ENCODE measurements at places on chromosomes 4 and X.

- no peak for DNase-seq
Measured at GRCh38 chr4:121898150-121898549, 27.9 kb upstream of the BBS7 start.

DNA sequence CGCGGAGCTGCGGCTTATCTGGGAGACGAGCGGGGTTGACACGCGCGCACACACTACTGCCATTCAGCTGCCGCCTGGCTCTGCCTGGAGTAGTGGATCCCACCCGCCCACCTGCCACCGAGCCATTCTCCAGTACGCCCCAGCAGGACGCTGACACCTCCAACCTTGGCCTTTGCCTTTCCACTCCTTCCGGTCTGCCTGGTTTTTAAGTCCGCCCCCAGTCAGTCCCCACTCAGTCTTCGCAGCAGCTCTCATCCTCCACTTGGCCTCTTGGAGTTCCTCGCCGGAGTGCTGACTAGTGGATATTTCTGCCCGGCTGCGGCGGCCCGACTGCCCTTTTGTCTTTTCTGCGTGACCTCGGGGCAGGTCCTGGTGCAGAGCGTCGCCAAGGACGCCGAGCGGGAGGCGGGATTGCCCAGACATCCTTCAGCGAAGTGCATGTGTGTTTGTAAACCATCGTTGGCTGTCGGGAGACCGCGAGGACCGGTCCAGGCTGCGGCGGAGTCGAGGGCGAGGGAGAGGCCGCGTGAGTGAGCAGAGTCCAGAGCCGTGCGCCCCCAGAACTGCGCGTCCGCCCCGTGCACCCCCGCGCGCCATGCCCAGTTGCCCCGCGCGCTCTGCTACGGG, 1.1 kb downstream of the SLIT2 start:
- DNase-seq, result no peak

DNA sequence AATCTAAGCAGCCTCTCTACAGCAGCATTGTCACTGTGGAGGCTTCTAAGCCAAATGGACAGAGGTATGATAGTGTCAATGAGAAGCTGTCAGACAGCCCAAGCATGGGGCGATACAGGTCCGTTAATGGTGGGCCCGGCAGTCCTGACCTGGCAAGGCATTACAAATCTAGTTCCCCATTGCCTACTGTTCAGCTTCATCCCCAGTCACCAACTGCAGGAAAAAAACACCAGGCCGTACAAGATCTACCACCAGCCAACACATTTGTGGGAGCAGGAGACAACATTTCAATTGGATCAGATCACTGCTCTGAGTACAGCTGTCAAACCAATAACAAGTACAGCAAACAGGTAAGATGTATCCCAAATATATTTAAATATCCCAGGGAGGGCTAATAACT, 4.1 kb downstream of the PCDH7 start:
- DNase-seq, result no peak

DNA sequence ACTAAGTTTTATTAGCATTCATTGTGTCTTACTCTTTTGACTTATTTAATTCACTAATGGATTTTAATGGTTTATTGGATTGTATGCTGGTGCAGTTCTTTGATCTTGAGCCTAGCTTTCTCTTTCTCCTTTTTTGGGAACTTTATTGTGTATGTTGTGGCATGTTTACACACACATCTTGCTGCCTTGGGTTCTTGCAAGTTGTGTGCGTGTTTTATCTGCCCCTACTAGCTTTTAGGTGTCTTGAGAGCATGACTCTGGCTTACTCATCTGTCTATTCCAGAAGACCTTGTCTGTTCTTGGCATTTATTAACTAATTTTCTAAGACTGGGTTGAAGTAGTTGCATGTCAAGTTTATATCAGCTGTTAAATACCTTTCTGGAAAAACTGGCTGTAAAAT, 2.7 kb downstream of the TMEM165 start:
- no peak for DNase-seq

- no peak for DNase-seq
Measured at GRCh38 chr4:128475597-128475996, 188.0 kb upstream of the PGRMC2 start.

DNA sequence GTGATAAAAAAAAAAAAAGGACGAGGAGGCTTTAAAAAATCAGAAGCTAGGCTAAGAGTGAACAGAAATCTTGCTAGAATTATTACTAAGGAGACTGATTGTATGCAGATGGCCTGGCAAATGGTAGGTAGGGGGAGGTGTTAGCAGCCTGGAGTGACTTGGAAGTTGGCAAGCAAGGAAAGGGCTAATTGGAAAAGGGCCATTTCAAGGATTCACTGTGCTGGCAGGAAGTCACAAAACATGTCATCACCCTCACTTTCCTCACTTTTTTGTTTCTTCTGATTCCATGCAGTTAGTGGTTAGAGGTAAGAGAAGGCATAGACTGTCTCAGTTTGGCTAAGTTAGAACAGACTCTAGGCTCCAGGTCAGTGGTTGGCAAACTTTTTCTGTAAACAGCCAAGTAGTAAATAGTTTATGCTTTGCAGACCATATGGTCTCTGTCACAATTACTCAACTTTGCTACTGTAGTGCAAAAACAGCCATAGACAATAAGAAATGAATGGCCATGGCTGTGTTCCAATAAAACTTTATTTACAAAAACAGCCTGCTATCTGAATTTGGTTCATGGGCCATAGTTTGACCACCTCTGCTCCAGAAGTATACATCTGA, 646.5 kb upstream of the ACTRT1 start:
- no peak for DNase-seq

- DNase-seq, result no peak
Measured at GRCh38 chr4:173821036-173821435, 291.0 kb upstream of the HAND2 start.

DNA sequence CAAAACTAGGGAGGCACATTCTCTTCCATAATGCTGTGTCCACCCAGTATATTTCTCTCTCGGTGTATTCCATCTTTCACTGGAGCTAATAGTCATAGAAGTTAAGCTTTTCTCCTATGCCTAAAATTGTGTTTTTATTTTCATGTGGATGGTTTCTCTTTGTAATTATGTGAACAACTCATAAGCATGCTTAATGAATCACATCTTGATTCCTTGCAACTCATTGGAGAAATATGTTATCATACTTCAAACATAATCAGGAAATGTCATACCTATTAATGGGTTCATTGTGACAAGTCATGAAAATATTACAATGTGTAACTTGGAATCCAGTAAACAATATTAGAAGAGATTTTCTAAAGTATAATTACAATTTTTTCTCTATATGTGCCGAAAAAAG, 186.3 kb downstream of the SLC7A11 start:
- no peak for DNase-seq

DNA sequence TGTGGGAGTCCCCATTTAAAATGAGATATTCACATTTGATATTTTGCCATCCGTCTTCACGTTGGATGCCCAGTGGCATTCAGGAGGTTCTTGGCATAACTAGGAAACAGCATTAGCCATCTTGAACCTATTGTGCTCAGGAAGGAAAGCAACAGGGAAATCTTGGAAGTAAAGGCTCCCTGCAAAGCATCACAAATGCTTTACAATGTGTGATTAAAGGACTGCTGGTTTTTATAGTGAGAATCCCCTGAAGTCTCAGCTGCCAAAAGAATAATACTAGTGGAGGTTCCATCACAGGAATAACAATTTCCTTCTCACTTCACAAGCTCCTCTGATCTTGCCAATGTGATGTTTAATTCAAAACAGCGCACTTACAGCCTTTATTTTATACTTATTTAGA, 49.7 kb upstream of the NPNT start:
- no peak for DNase-seq

- no peak for DNase-seq
Measured at GRCh38 chr4:124322234-124323065, 390.1 kb downstream of the ANKRD50 start.

DNA sequence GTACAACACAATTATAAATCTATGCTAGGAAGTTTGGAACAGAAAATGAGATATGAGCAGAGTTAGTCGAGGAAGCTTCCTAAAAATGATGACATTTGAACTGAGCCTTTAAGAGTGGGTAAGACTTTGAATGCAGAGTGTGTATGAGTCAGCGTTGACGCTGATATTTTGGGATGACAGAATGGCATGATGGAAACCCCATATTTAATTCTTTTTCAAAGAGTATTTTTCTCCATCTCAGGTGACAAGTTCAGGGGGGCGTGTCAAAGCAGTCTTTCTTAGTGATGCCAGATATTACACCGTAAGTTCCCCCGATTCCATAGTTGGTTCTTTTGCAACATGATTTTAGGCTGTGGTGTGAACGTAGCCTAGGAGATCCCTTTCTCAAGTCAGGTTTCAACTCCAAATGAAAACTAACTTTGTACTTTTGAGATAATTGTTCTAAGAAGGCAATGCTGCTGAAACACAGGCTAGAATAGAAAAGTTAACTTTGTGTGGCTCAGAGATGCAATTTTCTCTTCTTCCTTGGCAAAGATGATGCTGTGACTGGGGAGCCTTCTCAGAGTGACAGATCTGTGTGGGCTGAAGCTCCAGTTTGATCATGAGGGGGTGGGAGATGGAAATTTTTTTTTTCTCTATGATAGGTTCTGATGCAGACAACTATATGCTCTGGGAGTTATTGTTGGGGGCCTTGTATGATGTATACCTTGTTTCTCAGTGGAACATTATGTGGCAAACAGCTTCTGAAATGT, 59.2 kb downstream of the GLUD2 start:
- no peak for DNase-seq

DNA sequence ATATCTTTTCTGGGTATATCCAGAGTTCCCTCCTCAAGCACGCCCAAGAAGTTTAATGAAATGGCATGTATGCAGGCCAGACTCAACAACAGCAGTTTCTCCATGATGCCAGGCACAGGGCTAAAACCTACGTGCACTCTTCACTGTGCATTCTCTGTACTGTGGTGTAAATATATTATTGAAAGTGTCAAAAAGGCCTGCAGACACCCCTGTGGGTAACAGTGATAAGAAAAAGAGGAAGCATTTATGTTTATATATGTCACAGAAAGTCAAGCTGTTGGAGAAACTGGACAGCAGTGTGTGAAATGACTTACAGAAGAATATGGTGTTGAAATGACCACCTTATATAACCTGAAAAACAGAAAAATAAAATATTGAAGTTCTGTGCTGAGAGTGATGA, 29.6 kb upstream of the DCAF8L1 start:
- DNase-seq, result no peak

GRCh38 chrX:149540131-149540620, 636 bp upstream of the EOLA1 start:
- DNase-seq, result peak; percentile 46

DNA sequence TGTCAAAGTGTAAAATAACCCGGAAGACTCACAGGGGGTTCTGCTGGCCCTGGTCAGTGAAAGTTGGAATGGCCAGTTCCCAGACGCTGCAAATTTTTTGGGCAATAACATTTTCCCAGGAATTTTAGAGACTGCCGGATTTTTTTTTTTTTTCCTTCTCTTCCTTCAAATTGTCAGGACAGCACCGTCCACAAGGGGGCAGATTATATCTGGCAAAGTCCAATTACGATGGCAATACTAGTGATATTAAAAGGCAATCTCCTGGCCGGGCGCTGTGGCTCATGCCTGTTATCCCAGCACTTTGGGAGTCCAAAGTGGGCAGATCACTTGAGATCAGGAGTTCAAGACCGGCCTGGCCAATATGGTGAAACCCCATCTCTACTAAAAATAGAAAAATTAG, 20.5 kb downstream of the SLC25A5 start:
- DNase-seq, result no peak

DNA sequence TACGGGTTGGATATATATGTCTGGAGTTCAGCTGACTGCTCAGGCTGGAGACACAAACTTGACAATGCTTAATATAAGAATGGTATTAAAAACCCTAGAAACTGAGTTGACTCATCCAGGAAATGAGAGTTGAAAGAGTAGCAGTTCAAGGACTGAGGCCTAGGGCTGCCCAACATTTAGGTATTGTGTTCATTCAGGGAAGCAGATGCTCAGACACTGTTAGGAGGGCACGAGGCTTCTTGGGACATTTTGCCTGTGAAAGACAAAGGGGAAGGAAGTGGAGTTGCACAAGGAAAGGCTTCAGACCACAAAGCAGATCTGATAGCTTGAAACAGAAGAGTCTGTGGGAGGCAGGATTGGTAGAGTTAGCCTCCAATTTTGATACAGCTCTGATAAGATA, 52.0 kb upstream of the HS3ST1 start:
- no peak for DNase-seq

DNA sequence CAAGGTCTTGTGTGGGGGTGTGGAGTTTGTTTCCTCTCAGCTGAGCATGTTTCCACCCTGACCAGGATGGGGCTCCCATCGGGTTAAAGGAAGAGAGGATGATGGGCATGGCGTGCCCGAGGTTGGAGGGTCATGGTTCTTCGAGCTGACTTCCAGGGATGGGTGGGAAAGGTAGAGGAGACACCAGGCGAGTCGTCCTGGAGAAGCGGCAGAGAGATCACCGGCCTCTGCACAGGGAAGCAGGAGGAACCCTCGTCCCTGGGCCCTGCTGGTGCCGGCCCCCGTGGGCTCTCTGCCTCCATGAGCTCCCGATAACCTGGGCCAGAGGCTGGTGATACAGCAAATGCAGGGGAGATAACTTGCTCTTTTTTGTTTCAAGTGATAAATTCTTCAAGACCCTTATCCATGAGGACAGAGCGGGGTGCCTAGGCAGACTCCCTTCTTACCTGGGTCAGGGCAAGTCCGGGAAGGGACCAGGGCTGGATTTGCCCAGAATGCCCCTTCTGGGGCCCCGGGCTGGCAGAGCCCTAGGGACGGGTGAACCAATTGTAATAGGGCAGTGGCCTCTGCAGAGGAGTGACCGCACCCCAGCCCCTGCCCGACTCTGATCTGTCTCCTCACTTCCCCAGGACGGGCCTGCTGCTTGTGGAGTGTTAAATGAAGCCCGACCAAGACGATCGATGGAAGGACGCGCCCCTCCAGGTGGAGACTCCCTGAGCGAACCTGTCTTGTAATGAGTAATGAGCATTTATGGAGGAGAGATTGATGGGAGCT, 63.0 kb downstream of the CPZ start:
- DNase-seq, result no peak

DNA sequence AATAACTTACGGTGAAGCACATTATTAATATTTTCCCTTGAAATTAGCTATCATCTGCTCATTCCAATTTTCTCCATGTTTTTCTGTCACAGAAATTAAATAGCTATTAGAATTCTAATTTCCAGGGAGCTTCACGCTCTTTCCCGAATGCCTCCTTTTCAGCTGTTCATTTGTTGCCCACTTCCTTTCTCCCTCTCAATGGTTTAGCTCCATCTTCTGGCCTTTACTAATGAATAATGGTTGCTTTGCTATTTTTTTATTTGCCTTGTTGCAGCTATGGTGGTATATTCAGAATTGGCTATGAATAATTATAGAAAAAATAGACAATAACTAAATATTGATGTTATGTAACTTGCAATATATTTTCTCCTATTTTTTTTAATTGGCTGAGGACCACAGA, 70.5 kb downstream of the GRIA2 start:
- no peak for DNase-seq

GRCh38 chrX:39677978-39678791, 419.6 kb downstream of the BCOR start:
- DNase-seq, result no peak

GRCh38 chrX:19964017-19964710, 26.7 kb downstream of the BCLAF3 start:
- DNase-seq, result no peak

- peak; percentile 5 for DNase-seq
Measured at GRCh38 chr4:96736352-96736889, 896.5 kb downstream of the PDHA2 start.

Measured in H54 (cell line).